ENCODE measurements at places on chromosomes 12 and 14.

DNA sequence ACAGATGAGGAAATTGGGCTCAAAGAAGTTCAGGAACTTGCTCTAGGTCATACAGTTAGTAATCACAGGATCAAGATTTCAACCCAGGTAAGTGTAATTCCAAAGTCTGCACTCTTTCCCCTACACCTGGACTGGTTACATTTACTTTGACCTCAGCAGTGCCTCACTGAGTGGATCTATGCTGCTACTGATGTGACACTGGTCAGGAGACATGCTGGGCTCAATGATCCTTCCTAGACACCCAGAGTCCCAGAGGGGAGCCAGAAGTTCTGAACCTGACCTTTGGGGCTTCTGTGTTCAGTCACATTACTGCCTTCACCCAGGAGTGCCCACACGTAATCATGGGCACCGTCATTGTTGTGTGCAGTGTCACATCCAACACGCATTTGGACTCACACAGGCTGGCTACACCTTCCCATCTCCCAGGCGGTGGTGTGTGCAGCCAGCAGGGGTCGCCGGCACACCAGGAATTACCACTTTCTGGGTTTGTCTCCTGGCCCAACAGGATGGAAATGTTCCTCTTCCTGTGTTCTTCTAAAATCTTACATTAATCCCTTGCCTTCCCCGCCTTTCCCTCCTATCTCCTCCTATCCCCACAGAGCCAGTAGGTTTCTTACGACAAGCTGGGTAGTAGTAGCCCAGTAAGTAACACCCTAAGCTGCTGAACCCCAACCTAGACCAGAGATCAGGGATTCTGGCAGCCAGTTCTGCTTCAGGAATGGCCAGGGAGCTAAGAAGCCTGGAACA, 25.6 kb downstream of the CALCOCO1 start:
- DNase-seq: peak; percentile 59

DNA sequence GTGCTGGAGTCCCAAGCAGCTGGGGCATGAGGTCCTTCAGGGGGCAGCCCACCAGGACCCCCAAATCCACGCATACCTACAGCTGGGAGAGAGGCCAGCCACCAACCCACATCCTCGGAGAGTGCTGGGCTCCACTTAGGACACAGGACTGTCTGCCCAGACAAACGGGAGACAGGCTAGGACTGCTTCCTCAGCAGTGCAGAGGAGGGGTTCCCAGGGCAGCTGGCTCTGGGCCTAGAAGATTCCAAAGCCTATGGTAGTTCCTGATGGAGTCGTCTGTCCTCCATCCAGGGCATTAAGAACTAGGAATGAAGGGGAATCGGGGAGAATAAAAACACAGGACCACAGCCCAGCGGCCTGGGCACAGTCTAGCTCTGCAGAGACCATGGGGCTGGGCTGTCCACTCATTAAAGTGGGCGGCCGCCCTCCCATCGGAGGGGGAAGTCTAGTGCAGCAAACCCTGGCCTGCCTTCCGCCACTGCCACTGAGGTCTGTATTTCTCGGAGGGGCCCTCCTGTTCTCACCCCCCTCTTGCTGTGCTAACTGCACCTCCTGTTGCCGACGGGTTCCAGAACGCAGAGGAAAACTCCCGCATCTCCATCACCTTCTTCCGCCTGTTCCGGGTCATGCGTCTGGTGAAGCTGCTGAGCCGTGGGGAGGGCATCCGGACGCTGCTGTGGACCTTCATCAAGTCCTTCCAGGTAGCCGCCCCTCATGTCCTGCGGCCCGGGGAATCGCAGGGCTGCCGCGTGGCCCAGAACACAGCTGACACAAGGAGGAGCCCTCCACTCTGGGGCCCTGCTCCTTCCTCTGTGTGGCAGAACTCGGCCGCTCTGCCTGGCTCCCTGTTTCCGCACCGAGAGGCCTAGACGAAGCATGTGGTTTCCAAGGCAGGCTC, 143.5 kb upstream of the FKBP4 start:
- DNase-seq: no peak

GRCh38 chr12:110896559-110896958, 23.8 kb downstream of the MYL2 start:
- DNase-seq: no peak

DNA sequence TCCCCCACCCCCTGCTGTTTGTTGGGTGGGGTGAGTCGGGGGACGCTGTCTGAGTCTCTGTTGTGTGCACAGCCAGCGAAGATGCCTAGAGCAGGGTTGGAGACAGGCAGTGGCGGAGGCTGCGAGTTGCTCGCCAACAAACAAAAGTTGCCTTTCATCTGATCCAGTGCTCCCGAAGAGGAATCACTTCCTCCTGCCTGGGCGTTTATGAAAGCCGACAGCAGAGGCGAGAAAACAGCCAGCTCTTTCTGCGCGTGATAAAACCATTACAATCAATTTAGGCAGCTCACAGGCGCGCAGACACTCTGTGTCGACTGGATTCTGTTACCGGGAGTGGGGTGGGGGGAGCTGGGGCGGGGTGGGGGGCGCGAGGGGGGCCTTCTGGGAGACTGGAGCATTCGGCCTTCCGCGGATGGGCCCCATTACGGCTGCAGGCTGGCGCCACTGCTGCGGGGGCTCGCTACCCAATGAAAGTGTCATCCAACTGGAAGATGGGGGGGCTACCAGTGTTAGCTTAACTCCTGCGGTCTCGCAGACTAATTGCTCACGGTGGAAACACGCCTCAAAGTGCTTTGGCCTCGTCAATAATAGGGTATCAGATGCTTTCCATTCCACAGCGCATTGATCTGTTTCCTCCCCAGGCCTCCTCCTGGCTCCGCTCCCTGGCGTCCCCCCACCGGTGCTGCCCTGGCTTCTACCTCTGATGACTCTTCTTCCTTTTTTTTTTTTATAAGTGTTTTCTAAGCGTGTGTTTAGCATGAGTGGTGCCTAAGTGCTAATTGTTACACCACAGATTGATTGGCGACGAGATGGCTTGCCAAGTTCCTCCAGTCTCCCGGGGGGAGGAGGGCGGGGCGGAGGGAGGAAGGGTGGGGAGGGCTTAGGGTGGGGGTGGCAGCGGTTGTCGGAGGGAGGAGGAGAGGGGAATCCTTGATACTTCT, 678.4 kb downstream of the MED13L start:
- no peak for DNase-seq

DNA sequence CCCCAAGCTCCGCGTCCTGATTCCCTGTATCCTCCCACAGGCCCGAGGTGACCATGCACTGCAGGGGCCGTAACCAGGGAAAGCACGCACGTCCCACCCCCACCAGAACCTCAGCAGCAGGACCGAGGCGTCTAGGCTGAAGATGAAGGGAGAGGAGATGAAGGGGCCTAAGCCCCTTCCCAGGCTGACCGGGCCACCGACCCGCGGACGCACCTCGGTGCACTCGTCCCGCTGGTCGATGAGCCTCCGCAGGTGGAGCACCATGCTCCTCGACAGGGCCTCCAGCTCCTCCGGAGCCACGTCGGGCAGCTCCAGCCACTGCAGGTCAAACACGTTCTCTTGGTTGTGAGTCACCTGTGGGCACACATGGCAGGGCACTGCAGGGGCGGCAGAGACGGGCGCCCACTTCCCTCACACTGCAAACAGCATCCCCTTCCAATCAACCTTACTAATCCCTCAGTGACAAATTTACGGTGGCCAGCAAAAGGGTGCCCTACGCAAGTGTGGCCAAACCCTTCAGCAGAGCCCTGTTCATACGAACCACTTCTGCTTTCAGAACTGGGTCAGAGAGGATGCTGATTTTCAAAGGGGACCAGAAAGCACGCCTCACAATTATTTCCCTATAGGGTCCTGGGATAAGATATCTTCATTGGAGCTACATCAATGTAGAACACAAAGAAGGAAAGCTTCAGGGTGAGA, 77.8 kb downstream of the CCDC88C start:
- DNase-seq: no peak

- no peak for DNase-seq
Measured at GRCh38 chr12:40240779-40241178, 16.0 kb downstream of the LRRK2 start.

DNA sequence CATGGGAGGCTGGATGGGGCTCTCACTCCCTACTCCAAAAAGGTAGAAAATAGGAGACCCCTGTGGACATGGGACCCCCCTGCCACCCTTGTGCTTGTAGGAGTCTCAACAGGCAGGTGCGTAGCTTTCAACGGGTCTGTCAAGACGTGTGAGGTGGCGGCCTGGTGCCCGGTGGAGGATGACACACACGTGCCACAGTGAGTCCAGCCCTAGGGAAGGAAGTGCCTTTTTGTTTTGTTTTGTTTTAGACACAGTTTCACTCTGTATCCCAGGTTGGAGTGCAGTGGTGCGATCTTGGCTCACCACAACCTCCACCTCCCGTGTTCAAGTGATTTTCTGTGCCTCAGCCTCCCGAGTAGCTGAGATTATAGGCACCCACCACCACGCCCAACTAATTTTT, 12.9 kb downstream of the P2RX4 start:
- no peak for DNase-seq

DNA sequence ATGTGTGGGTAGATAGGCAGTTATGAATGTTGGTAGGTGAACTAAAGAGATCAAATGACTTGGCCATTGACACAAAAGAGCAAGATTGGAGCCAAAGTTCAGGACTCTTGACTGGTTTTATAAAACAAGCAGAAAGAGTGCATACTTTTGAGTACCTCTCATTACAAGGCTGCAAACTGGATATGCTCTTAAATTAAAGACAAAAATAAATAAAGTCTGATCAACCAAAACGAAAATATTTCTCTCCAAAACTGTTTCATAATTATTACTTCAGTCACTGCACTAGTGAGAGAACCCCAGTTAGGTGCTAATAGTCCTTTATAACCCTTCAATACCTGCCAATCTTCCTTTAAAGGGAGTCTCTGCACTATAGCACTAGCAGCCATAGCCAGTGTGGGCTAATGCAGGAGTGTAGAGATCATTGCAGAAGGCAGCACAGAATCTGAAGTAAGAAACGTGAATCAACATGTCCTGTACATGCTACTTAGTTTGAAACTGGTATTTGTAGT, 147.1 kb downstream of the FOXA1 start:
- no peak for DNase-seq
